Left renal cortex interstitium (tissue), 4 donors: ENCODE measurements at places on chromosomes 3 and 15. TPM values are rescaled to one million over a fixed set of nuclear protein-coding genes. Genes with fewer than 3 reads are reported as not detected.

DNA sequence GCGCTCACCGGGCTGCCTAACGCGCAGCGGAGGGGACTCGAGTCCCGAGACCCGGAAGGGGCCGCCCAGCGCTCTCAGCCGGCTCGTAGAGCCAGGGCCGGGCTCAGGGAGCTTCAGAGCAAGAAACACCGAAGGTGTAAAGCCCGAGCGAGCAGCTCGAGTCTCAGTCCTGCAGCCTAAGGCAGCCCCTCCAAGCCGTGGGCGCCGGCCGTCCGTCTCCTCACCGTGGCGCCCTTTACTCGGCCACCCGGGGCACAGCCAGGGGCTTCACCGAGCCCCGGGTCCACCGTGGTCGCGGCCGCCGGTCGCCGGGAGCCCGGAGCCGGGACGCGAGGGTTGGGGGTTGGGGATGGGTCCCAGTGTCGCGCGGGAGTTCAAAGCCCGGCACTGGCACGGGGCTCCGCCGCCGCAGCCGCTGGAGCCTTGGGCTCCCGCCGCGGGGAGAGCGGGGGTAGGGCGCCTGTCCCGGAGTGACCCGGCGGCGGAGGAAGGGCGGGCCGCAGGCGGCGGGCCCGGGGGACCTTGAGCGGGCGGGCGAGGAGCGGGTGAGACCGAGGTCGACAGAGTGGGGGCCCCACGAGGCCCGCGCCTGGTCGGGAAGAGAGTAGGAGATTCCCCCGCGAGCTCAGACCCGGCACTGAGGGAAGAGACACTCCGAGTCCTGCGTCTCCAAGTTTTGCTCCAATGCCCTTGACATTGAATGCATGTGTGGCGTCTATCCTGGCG is 26.9 kb upstream of the THRB start:
- no peak for DNase-seq

DNA sequence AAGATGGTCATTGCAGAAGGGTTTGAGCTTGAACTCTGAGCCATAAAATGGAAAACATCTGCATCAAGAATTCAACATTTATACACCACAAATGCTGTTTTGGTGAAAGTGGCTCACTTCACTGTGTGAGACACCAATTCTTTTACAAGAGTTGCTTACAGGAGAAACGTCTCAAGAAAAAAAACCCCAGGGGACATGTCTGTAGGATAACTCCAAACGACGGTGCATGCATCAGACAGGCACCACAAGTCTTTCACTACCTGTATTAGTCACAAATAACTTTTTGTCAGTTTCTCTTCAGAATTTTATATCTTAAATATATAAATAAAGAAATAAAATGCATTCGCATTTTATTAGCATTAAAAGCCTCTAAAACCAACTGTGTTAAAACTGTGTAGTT is 164.3 kb downstream of the EFHB start:
- no peak for DNase-seq

STRIT1 gene
- 2.1 TPM for polyA plus RNA-seq

GRIP2 gene
- 1.5 TPM for polyA plus RNA-seq

GOLGA6L10 gene
- 3.8 TPM for polyA plus RNA-seq

USP50 gene
- 1.5 TPM for polyA plus RNA-seq
